ENCODE measurements at places on chromosomes 7 and 10.

DNA sequence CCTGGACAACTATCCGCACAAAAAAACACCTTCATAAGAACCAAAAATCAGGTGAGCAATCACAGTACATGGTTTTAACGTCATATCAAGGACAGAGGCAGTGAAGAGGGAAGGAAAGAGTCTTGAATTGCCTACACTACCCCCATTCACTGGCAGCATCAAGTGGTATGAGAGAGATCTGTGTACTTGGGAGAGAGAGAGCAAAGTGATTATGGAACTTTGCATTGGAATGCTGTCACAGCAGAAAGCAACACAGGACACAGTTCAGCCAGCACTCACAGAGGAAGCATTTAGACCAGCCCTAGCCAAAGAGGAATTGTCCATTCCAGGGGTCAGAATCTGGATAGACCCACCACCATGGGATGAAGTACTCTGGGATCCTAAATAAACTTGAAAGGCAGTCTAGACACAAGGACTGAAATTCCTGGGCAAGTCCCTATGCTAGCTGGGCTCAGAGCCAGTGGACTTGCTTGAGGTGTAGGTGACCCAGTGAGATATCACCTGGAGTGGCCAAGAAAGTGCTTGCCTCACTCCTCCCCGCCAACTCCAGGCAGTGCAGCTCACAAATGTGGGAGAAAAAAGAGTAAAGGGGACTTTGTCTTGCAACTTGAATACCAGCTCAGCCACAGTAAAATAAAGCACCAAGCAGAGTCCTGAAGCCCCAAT, 30.5 kb upstream of the SFTPD start:
- no peak for DNase-seq

- DNase-seq = no peak
Measured at GRCh38 chr7:131336956-131337355, 9.3 kb downstream of the MKLN1 start.

DNA sequence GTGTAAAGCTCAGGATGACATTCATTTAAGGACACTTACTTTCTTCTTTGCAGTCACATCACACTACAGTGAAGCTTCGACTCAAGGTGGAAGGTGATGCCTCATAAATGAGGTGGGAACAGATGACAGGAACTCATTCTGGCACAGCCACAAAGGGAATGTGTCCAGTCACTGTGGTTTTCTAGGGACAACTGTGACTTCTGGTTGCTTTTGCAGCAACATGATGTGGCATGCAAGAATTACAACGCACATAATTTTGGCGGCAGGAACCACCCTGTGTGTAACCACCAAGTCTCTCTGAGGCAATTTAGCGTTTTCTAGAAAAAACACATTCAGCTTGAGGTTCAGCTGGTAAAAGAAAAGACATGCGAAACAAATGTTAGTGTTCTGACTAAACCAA, 32.0 kb upstream of the FERD3L start:
- no peak for DNase-seq

DNA sequence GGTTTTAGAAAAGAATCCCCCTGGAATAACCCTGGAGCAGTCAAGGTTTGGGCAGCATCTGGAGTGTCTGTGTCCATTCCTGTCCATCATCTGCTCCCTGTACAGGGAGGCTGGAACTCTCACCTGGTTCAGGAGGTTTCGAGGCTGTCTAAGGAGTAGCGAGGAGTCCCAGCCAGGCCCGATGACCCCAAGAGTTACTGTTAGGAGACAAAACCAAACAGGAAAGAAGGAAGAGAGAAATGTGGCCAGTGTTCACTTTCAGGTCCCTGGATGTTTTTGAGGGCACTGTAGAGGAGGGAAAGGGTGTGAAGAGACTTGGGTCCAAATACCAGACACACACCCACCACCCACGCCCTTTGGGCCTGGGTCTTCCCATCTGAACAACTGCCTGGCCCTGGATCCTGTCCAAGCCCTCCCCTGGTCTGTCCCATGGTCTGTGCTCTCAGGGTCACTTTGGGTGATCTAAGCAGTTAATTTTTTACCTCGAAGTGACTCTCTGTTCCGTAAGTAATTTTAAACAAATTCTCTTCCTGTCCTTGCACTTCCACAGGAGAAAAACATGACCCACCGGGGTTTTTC, 117.1 kb downstream of the ZMIZ1 start:
- DNase-seq = no peak

DNA sequence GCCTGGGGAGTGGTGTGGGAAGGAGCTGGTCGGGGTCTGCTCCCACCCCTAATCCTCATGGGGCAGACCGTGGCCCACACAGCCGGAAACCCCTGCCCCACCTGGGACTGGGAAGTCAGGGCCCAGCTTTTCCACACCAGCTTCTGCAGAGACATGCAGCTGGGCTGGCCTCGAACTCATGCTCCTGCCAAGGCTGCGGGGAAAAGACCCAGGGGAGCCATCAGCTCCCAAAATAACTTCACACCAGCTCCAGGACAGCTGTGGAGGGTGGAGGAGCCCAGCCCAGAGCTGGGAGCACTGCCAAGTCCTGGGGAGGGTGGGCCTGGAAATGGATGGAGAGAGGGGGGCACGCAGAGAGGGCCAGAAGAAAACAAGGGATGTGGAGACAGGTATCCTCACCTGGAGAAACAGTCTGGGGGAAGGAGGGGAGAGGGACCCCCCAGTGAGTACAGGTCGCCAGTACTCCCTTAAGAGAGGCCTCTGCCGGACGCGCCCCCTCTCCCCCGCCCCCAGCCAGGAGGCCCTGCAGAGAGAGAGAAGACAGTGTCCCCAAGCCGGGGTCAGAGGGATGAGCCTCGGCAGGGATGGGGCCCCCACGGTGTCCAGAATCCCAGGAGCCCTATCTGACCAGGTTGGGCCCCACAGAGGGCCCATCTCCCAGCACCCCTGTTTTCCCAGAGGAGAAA, 11.5 kb upstream of the GRIFIN start:
- no peak for DNase-seq

DNA sequence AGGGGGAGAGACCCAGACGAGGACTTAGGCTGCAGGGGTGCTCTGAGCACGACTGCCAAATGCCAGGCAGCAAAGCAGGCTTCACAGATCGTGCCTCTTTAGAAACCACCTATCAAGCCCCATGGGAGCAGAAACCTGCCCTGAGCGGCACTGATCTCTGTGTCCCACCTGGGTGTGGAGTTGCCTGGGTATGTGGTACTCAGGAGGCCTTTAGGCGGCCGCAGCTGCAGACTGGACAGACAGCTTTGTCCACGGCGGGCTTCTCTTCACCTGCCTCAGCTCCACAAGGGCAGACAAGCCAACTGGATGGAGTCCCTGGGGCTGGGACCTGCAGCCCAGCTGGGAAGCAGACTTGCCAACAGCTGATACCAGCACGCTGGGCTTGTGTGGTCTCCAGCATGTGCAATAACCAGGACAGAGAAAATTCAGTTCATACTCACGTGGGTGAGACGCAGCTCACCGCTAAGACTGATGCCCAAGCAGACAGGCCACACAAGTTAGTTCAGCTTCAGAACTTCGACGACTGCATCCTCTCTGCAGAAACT, 163.2 kb downstream of the EBF3 start:
- DNase-seq = no peak

DNA sequence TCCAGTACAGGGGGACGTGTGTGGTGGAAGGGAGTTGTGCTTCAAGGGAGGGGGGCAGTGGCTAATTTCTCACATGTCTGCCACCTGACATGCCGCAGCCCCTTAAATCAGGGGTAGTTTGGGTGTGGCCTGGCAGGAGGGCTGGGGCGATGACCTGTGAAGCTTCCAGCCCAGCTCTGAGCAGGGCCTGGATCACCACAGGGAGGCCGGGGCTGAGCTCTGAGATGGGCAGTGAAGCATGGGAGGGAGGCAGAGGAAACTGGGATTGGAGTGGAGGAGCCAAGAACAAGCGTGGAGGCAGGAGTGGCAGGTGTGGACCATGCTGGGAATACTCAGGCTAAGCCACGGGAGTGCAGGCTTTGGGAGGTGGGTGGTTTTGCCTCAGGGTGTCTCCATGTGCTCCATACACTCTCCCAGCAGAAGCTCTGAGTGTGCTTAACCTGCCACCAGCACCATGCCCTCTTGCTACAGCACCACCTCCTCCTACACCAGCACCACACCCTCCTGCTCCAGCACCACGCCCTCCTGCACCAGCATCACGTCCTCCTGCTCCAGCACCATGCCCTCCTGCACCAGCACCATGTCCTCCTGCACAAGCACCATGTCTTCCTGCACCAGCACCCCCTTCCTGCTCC, 99.3 kb upstream of the SHH start:
- DNase-seq = no peak

- DNase-seq = no peak
Measured at GRCh38 chr10:102752266-102752930, 8.7 kb downstream of the WBP1L start.

DNA sequence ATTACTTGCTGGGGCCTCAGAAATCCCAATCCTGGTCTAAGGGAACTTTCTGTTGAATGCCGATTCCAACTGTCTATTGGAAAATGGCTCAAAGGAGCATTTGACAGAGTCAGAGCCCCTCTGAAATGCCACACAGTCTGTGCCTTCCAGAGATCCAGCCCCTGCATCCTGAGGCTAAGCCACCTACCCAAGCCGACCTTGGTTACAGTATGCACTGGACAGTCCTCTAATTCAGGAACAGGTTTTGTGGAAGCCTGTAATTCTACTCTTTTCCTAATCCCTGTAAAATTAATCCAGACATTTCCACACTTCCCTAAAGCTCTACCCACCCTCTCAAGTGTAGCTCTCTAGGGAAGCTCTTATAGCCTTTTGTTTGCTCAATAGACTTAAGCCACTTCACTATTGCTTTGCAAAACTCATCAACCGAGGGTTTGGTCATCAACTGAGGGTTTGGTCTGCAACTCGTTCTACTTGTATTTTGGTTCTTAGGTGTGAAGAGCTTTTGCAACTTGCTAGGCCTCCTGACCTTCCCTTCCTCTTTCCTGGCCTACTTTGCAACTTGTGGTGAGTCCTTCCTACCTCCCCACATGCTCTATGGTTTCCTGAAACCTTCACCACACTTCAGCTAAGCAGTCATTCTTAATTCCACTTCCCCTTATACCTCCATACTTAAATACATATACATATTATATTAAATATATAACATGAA, 364.8 kb downstream of the SFMBT2 start:
- no peak for DNase-seq

GRCh38 chr10:35399414-35400009, 63.2 kb downstream of the CCNY start:
- DNase-seq = no peak
